ENCODE measurements at places on chromosomes 5 and 9.

DNA sequence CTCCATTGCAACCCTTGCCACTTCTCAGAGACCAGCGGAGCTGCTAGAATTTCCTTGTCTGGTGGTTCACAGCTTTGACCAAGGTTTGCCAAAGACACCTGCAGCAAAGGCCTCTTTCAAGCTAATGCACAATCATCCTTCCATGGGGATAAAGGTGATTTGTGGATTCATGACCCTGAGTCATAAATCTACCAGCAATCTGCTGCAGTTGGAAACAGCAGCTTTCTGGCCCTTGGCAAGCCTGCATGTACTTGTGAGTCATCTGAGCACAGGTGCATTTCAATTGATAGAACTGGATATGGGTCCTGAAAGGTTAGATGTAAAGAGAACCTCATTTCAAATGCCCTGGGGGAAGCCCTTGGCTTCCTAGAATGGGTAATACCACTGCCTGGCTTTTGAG is 21.6 kb upstream of the TCF7 start:
- DNase-seq: no peak

GRCh38 chr5:132114150-132115121 is 40.8 kb downstream of the CSF2 start:
- DNase-seq: no peak

DNA sequence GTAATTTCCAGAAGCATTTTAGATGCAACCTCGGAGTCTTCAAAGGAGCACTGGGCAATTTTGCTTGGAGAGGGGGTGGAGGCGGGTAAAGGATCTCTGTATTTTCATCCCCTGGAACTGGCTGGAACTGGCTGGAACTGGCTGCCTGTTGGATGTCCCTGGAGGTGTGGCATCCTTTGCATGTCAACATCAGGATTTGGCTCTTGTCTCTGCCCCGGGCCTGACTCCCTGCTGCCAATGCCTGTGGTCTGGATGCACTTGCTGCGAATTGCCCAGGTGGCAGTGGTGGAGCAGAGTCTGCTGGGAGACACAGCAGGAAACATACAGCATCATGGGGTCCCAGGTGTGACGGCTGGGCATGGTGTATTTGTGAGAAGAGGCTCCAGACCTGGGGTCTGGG is 391.3 kb downstream of the GADD45G start:
- no peak for DNase-seq

DNA sequence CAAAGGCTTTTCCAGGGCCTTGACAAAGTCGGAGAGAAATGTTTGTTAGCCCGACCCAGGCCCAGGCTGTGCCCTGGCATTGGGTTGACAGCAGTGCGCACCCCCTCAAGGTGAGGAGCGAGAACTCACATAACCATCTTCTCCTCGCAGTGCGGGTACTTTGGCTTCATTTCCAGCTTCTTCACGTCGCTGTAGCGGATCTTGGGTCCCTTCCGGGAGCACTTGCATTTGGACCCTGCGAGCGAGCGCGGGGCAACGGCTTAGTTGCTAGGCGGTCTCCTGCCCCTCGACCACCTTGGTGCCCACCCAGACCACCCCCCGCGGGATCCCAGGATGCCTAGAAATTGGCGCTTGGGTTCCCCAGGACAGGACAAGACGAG is 496 bp downstream of the CXCL14 start:
- DNase-seq: no peak

DNA sequence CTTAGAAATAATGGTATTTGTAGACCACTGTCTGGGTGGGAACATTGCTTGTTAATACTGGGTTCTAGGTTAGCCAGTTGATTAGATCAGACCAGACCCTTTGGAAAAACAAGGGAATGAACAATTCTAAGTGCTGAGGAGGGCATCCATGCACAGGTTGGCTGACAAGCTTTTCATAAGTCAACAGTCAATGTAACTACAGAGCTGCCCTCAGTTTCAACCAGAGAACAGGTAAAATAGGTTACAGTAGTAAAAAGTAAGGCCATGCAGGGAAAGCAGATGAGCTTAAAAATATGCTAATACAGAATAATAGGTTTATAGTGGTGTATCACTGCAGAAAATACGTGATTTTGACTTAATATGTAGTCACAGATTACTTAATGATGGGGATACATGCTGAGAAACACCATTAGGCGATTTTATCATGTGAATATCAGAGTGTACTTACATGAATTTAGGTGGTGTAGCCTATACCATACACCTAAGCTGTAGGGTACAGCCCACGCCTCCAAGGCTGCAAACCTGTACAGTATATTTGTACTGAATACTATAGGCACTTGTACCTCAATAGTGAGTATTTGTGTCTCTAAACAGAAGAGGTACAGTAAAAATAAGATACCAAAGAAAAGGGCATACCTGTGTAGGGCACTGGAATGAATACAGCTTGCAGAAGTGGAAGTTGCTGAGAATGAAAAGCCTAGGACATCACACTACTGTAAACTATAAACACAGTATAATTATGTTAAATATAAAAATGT is 6.1 kb upstream of the FGF18 start:
- no peak for DNase-seq

GRCh38 chr9:18433620-18434019 is 40.3 kb upstream of the ADAMTSL1 start:
- no peak for DNase-seq

DNA sequence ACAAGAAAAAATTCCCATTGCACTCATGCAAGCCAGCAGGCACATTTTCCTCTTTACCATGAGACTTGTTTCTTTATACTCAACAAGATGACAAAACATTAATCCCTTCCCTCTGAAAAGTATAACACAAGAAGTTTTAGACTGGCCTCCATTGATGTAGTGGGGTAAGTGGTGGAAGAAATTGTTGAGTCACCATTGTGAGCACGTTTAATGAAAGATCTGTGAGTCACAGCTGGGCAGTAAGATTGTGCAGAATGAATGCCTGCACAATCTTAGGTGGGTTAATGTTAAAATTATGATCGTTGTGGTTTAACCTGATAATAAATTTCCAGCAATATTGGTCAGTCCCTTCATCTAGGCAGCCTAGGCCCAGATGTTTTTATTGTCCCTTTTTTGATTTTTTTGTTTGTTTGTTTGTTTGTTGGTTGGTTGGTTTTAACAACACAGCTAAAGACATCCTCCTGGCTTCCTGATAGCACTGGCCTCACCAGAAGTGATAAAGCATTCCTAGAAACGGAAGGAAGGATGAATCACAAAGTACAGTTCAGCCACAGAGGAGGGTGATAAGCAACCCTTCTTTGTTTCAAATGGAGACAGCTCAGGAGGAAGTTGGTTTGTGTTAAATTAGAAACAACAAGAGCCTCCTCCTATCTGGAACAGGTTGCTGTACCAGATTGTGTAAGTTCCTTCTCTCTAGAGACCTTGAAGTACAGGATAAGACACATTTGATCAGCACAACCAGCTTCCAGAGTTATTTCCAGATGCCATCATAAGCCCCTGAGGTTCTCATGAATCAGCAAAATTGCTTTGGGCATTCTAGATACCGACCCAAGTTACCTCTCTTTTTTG is 40.3 kb downstream of the SLC24A2 start:
- no peak for DNase-seq

DNA sequence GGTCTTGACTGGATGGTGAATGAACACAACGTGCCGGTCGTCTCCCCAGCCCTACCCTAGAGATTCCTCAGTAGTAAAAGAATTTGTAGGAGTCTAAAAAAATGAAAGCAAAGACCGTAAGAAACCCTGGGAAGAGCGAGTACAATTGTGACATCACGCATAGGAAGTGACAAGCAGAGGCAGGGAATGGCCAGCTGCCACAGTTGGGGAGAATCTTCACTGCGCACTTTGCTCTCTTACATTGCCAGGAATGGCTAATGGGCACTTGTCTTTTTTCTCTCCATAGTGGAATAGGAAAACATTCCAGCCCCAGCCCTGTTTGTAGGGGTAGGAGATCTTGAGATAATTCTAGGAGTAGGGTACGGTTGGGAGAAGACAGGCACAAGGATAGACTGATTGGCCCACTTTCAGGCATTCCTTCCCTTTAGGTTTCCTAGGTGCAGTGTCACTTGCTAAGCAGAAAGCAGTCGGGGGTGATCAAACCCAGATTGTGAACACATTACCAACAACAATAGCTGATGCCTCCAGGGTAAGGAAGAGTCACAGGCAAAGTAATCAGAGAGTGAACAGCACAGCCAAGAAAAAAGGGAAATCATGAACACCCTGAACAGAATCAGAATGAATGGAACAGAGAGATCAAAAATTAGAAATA is 302.7 kb downstream of the MAN2A1 start:
- no peak for DNase-seq

GRCh38 chr5:153704110-153704509 is 213.6 kb downstream of the GRIA1 start:
- DNase-seq: no peak

- no peak for DNase-seq
These were observed 174.6 kb upstream of the DAPK1 start for GRCh38 chr9:87322840-87323635.

- DNase-seq: no peak
These were observed 29.7 kb downstream of the SHB start for GRCh38 chr9:38039090-38039906.

DNA sequence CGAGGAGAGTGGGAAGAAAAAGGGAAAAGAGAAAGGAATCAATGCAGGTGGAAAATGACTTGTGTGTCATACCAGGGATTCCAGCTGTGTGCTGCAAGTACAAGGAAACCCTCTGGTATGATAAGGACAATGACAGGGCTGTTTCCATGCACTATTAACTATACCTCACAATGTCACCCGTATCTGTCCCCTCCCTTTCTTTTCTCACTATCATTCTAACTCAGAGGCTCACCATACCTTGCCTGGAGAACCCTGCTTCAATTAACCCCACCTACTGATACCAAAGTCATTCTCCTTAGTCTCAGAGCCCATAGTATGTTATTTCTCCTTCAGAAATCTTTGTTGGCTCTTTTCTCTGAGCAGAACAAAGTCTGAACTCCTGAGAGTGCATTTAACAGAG is 236.2 kb upstream of the NREP start:
- DNase-seq: no peak

- no peak for DNase-seq
These were observed 53.9 kb upstream of the TRIM32 start for GRCh38 chr9:116632990-116633838.

DNA sequence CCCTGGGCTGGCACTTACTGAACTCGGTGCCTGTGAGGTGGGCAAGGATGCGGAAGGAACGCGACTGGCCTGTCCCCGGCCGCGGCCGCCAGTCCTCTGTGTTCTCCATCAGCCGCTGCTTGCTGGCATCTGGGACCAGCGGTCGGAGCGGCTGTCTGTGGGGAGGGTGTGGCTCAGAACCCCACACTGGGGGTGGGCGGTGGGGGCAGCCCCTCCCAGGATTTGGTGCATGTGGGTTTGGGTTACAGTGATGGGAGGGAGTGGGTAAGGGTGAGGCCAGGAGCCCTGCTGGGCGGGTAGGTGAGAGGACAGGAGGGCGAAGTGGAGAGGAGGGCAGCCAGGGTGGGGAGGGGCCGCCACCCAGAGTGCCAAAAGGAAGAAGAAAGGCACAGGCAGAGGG is 6.4 kb downstream of the PDLIM7 start:
- DNase-seq: no peak

DNA sequence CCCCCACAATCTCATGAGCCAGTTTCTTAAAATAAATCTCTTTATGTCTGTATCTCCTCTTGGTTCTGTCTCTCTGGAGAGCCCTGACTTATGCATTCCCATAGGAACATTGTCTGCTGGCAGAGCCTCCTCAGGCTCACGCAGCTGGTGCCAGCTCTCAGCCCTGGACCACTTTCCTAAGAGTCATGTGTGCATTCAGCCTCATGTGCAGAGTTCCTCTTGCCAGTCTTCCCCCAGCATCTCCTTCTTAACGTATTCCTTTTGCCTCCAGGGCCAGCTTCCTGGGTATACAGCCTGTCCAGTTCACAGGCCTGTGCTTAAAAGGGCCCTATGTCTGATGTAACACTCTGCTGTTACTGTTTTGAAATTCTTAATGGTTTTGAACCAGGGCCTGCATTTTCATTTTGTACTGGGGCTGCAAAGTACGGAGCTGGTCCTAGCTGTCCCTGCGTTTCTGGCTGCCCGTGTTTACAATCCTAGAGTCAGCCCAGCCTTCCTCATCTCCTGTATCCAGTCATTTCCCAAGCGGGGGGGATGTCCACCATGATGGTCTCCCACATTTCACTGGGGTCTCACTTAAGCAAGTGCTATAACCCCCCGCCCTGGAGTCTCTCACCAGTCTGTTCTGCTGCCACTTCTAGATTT is 18.1 kb downstream of the ANKRD33B start:
- no peak for DNase-seq

DNA sequence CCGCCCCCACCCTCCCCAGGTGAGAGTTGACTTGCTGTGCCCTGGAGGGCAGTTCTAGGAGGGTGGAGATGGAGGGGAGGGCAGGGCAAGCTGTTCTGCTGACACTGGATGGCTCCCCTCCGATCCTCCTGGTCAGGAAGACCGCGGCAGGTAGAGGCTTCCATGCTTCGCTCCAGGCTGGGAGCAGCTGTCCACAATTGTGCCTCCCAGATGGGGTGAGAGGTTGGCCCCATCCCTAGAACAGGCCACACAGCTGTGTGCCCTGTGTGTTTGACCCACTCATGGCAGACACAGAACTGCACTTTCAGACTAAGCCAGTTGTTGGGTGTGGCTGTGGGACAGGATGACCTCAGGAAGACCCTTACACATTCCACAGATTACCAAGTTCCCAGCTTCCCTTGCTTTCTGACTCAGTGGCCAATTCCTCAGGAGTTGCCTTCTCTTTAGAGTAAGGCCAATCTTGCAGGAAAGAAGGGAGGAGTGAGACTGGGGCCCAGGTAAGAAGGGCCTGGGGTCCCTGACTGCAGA is 72.1 kb upstream of the HSPA9 start:
- DNase-seq: no peak

- peak; percentile 40 for DNase-seq
These were observed 564 bp downstream of the SLC25A25 start for GRCh38 chr9:128068386-128069205.
